ENCODE measurements at places on chromosomes 6 and 20. TPM values are rescaled to one million over a fixed set of nuclear protein-coding genes. Genes with fewer than 3 reads are reported as not detected.
A peak's percentile ranks its signal among the peaks of the same experiment; 100 is the strongest.

The RIPOR2 gene
- 5.8 TPM for polyA plus RNA-seq

The PBX2 gene
- 182 TPM for polyA plus RNA-seq

The NRN1 gene
- polyA plus RNA-seq, result 10.2 TPM

The CABLES2 gene
- polyA plus RNA-seq, result 14.7 TPM

The ECT2L gene
- polyA plus RNA-seq, result 0.63 TPM

DNA sequence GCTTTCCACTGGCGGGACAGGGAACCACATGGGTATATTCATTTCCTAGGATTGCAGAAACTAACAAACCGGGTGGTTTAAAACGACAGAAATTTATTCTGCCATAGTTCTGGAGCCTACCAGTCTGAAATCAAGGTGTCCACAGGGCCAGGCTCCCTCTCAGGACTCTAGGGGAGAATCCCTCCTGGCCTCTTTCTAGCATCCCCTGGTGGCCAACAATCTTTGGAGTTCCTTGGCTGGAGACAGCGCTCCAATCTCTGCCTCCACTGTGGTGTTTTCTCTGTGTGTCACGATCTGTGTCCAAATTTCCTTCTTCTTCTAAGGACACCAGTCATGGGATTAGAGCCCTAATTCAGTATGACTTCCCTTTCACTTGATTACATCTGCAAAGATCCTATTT lies 95.0 kb downstream of the SCML4 start:
- DNase-seq, result no peak

GRCh38 chr20:25695532-25696370 lies 902 bp downstream of the ZNF337 start:
- no peak for DNase-seq

DNA sequence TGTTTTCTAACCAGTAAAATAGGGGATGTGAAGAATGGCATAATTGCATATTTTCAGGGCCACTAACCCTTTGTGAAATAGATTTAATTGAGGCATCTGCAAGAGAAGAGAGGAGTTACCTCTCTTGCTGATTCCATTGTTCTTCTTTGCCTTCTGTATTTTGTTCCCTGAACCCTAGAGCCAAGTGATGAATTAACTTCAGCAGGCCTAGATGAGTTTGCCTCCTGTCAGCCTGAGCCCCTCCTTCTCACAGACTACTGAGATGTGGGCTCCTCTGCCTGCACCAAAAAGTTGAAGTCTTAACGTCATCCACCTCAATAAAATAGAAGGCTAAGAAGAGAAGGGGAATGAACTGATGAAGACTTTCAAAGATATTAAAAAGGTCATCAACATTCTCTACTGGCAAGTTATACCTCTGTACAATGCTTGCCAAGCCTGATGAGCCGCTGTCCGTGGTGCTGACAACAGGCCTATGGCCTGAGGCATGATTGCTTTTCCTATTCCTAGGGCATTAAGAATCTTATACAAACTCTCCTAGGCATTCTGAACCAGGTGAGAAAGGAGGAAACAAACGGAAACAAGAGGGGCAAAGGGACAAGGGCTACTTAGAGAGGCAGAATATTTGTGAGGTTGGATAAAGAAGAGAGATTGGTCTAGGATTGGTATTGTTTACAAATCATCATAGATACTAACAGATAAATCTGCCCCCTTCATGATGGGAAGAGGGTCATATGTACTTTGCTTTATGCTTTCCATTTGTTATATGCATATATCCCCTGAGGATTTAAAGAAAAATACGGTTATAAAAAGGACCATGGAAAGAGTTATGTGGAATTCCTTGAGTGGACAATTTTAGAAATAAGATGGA lies 46.8 kb downstream of the CD24 start:
- peak; percentile 42 for DNase-seq

DNA sequence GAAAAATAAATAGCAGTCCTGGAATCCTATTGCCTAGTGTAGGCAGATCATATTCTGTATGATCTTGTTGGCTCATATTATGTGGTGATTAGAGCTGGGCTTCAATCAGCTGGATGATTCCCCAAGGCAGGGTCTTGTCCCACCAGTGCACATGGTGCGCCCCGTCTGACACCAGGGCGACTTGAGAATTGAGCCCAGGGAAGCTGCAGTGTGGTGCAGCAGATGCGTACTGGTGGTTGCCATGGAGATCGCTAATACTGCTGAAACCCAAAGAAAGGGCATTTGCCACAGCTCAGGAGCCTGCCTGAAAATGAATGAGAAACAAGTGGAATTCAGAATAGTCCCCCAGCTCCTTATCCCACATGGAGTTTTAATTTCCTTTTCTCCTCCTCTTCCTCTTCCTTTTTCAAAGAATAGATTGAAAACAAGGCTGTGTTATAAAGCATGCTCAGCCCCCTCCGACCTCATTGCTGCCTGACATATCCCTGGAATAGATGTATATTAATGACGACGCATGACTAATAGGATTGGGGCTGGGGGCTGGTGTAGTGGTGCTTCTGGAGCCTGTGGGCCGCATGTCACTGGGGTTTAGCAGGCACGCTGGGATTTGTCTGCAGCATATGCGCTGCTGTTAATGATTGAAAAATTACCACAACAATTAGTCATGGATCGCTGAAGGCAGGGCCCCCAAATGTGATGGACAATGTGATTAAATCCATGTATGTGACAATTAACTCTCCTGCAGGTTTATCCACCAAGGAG lies 210.5 kb downstream of the FARS2 start:
- DNase-seq, result no peak

DNA sequence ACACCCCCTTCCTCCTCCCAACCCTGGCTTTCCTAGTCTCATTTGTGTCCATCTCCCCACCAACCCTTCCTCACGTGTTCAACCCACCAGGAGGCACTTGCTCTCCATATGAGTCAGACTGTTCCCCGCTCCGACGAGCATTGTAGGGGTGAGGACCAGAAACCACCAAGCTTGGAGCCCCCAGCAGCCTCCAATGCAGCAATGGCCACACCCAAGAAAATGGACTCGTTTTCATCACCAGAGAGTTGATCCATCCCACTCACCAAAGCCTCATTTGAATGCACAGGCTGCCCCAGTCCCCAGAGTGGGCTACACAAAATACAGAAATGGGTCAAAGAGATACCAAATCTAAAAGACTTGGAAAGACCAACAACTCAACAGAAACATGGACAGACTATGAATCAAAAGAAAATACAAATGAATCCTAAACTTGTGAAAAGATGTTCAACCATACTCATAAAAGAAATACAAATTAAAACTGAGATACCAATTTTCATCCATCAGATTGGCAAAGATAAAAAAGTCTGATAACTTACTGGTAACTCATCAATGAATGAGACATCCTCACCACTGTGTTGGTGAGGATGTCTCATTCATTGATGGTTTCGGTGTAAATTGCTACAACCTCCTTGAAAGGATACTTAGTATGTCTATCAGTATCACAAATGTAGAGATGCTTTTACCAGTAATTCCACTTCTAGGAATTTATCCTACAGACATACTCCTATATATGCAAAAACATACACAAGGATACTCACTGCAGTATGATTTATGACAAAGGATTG lies 68.1 kb downstream of the TRERF1 start:
- DNase-seq, result no peak

DNA sequence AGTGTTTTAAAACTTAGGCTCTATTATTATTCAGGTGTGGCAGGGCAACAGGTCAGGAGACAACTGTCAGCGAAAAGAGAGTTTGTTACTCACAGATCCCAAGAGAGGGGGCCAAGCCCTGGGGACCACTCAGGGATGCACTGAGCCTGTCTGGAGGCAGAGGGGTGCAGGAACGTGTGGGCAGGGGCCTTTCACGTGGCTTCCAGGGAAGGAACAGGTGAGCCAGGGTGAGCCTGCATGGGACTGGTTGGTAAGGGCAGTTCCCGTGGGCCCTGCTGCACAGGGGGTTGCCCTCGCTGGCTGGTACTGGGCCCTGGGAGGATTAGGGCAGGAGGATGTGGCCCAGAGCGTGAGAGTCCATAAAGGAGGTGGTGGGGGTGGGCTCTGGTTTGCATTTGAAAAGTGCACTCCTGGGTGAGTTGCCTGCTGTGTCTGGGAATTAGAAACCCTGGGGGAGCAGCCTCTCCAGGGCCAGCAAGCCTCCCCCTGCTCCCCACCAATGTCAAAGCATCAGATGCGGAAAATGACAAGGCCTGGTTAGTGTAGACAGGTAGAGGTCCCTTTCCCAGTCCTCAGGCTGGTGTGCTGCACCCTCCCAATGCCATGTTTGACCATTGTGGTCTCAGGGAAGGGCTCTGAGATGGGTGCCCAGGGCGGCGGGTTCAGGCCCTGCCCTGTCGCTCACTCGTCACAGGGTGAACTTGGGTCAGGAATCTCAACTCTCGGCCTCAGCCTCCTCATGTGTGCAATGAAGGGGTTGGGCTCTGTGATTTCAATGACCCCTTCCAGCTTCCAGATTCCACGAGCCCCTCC lies 127.4 kb upstream of the RPS6KA2 start:
- no peak for DNase-seq

DNA sequence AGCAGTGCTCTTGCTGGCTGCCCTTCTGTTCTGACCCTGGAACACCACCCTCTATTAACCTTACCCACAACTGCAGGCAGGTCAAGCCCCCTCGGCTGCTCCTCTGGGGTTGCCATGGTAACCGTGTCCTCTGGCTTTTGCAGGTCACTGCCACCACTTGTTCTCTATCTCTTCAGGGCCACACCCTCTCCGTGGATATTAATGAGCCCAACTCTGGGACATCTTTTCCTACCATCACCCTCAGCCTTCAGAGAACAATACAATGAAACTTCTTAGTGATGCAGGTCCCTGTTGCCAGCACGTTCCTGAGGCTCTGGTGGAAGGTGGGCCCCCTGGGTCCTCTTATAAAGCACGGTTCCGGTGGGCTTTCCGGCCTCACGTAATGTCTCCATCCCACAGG lies 30.8 kb upstream of the MICB start:
- no peak for DNase-seq

DNA sequence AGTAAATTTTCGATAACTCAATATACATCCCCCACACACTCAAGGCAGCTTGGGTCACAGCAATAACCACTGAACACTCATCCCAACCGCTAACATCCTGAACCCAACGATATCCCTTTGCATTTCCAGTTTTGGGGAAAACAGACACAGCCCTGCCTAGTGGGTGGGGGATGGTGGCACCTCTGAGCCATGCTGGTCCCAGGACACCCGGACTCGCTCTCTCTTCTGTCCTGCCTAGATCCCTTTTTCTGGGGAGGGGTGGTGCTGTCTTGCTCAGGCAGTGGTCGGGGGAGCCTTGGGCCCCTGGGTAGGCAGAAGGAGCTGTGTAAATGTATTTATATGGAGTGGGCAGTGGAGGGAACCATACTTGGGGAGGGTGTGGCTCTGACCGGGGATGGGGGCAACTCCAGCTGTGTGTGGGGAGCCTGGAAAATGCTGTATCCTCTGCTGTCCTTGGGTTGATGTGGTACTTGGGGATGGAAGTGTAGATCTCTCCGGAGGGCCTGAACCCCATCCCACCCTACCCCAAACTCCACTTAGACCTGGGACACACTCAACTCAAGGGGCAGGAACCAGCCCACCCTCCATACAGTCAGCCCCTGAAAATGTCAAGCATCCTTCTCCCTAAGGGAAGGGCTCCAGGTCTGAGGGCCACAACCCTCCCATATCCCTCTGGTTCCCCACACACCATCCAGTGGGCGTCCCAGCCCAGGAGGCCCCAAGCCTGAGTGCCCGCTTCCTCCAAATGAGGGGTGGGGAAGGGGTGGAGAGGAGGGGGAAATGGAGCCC lies 23.7 kb upstream of the SLC22A7 start:
- DNase-seq, result no peak

DNA sequence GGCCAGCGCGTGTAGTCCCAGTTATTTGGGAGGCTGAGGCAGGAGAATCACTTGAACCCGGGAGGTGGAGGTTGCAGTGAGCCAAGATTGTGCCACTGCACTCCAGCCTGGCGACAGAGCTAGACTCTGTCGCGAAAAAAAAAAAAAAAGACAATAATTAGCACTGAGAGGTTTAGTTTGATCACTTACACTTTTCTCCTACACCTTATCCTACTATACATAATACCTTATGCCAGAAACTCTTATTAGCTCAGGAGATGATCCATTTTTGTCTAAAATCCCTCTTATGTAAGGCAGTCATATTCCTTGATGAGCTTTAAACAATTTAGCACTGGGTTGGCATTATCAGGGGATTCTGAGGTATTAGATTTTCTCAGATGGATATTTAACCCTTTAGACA lies 3.6 kb upstream of the MTFR2 start:
- no peak for DNase-seq

GRCh38 chr6:125245523-125246264 lies 56.1 kb downstream of the HDDC2 start:
- no peak for DNase-seq

DNA sequence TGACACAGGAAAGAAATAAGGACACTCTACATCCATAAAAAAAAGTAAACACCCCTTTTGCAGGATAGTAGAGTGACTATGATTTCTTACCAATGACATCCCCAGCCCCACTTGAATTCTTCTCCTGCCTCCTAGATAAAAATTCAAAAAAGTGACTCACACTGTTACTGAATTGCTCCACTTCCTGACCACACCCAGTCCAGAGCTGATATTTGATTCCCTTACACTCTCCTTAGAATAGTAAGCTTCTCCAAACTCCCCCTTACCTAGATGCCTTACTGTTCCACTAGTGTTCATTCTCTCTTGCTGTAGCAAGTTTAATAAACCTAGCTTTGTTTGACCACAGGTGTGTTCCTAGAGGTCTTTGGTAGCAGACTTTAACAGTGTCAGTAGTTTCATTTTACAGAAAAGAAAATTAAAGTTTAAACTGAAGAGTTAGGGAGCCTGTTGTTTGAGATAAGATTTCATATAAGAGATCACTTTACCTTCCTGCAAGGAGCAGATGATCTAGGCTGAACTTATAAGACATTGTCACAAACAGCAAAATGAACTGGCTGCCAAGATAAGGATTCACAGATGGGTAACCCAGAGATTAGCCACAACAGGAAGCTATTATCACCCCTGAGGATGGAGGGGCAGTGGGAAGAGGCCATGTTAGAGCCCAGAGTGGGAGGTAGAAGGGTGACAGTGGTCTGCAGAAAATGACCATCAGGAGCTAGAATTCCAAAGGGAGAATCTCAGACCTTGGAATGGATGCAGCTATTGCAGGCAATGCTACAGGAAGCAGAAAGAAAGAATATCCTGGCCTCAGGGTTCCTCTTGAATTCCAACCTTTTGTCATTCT lies 28.4 kb upstream of the BTN3A2 start:
- no peak for DNase-seq

DNA sequence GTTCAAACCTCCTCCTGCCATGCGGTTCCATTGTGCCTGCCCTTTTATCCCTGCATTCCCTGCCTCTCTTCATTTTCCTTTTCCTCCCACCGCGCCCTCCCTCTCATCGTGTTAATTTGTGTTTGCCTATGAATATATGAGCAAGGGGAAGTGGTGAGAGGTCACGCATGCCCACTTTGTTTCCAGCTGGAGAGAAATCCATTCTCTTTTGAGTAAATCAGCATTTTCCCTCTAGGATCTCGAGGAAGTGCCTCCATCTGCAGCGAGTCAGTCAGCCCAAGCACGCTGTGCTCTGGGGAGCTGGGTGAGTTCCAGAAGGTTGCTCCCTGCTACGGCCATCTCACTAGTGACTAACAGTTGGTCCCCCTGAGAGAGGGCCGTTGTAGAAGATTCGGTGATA lies 42.9 kb downstream of the CDH26 start:
- DNase-seq, result no peak
